Activated T-cell treated with anti-CD3 and anti-CD28 coated beads for 24 hours (primary cell): ENCODE measurements at places on chromosomes 12 and 14.
A peak's percentile ranks its signal among the peaks of the same experiment; 100 is the strongest.

DNA sequence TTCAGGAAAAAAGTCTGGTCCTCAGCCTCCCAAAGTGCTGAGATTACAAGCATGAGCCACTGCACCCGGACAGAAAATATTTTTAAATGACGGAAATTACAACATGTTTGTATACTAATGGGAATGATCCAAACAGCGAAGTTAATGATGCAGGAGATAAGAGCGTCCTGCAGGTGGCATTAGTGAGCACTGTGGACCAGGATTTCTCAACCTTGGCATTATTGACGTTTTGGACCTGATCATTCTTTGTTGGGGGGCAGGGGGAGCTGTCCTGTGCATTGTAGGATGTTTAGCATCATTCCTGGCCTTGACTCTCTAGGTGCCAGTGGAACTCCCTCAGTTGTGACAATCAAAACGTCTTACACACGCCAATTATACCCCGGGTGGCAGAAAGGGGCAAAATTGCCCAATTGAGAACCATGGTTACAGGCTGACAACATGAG lies 34.1 kb downstream of the SCFD1 start:
- DNase-seq, result peak; percentile 11

DNA sequence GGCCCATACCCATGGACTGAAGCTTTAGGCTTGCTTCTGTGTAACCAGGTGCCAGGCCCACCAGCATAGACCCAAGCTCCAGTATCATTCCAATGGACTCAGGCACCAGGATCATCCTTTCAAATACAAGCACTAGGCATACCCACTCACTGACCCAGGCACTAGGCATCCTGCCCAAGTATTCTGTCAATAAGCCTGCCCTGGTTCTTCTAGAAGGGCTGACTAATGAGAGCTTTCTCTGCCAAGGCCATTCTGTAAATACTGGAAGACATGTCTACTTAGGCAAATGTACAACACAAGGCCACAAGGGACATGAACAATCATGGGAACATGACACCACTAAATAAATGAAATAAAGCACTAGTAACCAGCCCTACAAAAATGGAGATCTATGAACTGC lies 352.2 kb downstream of the FSCB start:
- DNase-seq, result no peak

DNA sequence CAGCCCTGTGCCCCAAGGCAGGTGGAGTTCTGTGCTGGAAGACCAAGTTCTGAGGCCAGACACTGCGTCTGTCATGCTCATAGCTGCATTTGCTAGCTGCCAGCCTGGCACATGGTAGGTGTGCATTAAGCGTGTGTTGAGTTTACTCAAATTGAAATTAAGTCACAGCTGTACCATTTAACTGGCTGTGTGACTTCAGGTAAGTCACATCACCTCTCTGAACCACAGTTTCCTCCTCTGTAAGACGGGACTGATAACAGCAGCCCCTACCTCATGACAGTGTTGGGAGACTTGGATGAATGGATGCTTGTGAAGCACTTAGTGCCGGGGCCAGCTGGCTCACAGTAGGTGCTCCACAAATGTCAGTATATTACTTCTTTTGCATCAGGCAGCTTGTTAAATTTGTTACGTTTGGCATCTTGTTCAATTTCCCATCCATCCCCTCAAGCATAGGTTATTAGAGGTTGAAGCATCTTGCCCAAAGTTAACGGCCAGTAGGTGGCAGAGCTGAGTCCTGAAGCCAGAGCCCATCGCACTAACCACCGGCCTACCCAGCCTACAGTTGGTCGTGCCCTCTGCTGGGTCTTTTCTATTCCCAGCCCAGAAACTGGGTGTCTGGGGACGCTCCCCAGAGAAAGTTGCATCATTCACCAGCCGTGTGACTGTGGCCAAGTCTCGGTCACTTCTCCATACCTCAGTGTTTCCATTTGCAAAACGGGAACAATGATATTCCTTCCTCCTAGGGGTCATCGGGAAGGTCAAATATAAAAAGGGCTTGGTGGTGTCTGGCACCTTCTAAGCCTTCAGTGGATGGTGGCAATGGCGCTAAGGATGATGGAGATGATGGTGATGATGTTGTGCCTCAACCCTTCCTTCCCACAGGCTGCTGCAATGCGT lies 4.5 kb downstream of the DAO start:
- peak; percentile 57 for DNase-seq

DNA sequence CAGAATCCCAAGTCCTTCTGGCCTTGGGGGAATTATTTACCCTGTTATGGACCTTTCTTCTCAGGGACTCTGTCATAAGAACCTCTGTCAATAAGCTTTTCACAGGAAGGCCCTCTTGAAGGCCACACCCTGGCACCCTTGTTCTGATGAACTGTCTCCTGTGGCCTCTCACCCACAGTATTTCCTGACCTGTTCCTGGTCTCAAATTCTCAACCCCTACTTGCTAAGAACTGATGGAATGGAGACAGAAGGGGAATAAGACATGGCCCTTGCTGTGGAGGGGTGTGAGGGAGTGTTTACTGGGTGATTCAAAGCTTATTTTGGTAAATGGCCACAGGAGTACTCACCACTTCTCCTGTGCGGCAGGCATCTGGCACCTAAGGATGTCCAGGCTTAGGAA lies 1082.9 kb downstream of the BCL11B start:
- DNase-seq, result no peak

- DNase-seq, result no peak
These were observed 18.5 kb downstream of the PPP2R5E start for GRCh38 chr14:63524537-63525155.

GRCh38 chr12:104680491-104680890 lies 223.7 kb downstream of the CHST11 start:
- no peak for DNase-seq

DNA sequence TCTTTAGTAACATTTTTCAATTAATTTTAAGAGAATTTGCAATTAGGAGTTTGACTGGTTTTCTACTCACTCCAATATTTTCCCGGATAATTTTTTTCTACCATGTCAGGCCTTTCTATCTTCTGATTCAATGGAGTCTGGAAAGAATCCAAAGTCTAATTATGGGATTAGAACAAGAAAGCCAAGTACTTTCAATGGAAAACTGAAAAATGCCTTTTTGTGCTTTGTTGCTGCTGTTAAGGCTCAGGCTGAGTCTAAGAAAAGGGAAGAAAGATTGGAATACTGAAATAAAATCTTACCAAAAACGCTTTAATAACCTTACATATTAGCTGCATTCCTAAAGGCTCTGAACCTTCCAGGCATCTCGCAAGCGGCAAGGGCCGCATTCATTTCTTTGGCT lies 24.4 kb upstream of the DHRS4 start:
- no peak for DNase-seq

- DNase-seq, result no peak
These were observed 33.3 kb downstream of the COCH start for GRCh38 chr14:30907659-30908057.

- DNase-seq, result peak; percentile 44
These were observed 84.4 kb downstream of the ARF6 start for GRCh38 chr14:49977126-49977841.

- no peak for DNase-seq
These were observed 98.0 kb downstream of the FBXL14 start for GRCh38 chr12:1496162-1496900.

DNA sequence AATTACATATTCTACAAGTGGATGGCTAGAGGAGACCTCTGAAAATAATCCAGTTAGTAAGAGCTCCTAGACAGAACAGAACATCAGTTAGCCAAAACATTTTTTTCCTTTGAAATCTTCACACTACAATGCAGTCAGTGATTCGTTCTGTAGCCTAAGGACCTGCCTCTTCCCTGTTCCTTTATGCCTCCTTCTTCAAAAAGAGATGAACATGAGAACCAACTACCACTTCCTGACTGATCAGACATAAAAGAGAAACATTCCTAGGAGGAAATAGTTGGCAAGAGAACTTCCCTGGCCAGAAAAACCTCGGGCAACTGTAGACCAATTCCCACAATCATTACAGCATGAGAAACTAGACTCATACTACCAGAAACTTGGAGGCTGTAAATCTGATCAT lies 29.4 kb downstream of the ITPR2 start:
- no peak for DNase-seq

GRCh38 chr12:88052686-88053085 lies 23.5 kb upstream of the C12orf50 start:
- DNase-seq, result no peak

DNA sequence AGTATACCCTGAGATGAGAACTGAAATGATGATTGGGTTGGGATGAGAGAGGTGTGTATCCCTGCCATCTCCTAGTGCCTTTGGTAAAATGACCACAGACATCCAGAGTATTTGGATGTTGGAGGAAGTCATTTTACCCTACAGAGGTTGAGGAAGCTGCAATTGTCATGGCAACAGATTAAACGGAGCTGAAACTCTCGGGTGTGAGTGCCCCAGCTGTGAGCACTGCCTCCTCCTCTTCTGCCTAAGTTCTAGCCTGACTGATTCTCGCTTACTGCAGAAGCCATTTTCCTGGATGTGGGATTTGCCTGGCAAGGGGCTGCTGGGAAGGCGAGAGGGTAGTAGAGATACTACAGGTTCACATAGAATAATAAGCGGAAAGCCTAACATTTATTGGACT lies 10.3 kb upstream of the PPP4R4 start:
- DNase-seq, result no peak

- DNase-seq, result no peak
These were observed 11.7 kb downstream of the RACGAP1 start for GRCh38 chr12:50013361-50014147.

DNA sequence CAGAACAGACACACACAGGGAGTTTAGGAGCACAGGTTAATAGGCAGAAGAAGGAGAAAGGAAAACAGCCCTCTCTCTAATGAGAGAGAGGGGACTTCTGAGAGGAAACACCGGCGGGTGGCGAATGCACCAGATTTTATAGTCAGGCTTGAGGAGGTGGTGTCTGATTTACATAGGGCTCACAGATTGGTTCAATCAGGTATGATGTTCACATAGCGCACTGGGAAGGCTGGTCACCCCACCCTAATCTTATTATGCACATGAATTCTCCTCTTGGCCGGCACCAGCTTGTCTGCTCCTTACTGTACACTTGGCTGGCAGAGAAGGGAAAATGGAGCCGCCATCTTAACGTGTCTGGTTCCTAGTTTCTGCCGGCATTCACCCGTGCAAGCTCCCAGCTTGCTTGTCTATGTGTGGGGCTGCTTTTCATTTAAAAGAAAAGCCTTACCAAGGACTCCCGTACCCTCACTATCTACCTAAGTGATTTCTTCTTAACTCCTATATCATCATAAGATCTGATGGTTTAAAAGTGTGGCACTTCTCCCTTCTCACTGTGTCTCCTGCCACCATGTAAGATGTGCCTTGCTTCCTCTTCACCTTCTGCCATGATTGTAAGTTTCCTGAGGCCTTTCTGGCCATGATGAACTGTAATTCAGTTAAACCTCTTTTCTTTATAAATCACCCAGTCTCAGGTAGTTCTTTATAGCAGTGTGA lies 15.1 kb downstream of the BCAT1 start:
- DNase-seq, result no peak

DNA sequence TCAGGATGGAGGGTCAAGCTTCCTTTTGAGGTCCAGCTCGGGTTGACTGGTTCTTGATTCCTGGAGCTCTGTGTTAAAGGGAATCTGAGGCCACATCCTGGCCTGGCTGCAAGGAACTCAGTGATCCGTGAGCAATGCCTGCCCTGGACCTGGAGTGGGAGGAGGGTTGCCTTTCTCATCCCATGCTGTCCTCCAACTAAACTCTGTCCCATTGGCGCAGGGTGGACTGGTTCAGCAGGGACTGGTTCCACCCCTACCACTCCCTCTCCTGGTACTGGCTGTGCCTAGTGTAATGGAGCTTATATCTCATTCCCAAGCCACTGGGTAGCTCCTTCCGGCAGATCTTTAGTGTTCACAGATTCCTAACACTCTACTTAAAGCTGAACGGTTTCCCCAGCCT lies 3.9 kb upstream of the CMKLR1 start:
- DNase-seq, result no peak

GRCh38 chr12:54349679-54350078 lies 14.6 kb downstream of the GPR84 start:
- no peak for DNase-seq

- no peak for DNase-seq
These were observed 396.2 kb downstream of the NUAK1 start for GRCh38 chr12:105742567-105742874.

DNA sequence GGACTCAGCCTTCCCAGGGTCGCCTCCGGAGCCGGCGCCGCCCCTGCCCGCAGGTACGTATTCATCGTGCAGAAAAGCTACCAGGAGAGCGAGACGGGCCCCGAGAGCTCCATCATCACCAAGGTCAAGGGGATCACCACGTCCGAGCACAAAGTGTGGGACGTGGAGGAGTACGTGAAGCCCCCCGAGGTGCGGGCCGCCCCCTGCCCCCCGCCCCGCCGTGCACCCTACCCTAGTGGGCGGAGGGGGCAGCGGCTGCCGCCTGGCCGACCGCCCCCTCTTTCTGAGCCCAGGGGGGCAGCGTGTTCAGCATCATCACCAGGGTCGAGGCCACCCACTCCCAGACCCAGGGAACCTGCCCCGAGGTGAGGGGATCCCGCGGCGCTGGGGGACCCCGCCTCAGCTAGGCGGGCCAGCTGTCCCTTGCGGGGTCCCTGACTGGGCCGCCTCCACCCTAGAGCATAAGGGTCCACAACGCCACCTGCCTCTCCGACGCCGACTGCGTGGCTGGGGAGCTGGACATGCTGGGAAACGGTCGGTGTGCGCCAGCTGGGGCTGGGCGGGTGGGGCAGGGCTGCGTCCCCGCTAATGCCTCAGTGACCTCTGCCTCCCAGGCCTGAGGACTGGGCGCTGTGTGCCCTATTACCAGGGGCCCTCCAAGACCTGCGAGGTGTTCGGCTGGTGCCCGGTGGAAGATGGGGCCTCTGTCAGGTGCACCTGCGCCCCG lies 973 bp downstream of the P2RX2 start:
- no peak for DNase-seq

GRCh38 chr12:132633398-132633797 lies 14.8 kb downstream of the P2RX2 start:
- no peak for DNase-seq

- DNase-seq, result no peak
These were observed 8.2 kb downstream of the GOLT1B start for GRCh38 chr12:21509768-21510167.

GRCh38 chr14:64715146-64715627 lies 11.0 kb downstream of the PLEKHG3 start:
- DNase-seq, result no peak

GRCh38 chr14:69079747-69080146 lies 73.2 kb downstream of the DCAF5 start:
- no peak for DNase-seq

GRCh38 chr12:59619461-59620240 lies 23.8 kb downstream of the SLC16A7 start:
- DNase-seq, result no peak

DNA sequence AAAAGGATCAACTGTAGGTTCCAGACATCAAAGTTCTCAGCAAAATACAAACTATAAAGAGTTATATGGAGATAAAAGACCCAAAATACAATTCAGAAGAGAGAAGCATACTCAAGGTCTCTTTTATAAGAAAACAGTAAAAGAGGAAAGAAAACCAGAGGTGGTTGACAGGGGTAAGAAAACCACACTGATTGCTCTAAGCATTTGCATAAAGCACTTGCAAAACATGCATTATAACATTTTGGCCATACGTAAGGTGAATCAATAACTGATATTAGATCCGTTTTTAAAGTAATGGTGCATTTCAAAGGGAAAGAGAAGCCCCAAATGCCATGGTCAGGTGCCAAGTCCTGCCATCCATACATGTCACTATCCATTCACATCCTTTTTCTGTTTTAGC lies 5.9 kb downstream of the DDHD1 start:
- DNase-seq, result no peak

- peak; percentile 58 for DNase-seq
These were observed 28.2 kb upstream of the SMUG1 start for GRCh38 chr12:54216797-54217661.
